ENCODE measurements at places on chromosomes 16 and 17. TPM values are rescaled to one million over a fixed set of nuclear protein-coding genes. Genes with fewer than 3 reads are reported as not detected.

- no peaks in the 10 kb centered on the region for H3K36me3 ChIP-seq
- no peaks in the 10 kb centered on the region for H3K27me3 ChIP-seq
- peaks cover 7% of the 10 kb centered on the region for H3K4me1 ChIP-seq
- H3K4me3 ChIP-seq = no peak overlapping the region
- DNase-seq = peak; percentile 61
These were observed 32.0 kb downstream of the SCPEP1 start for GRCh38 chr17:57009737-57010445.

DNA sequence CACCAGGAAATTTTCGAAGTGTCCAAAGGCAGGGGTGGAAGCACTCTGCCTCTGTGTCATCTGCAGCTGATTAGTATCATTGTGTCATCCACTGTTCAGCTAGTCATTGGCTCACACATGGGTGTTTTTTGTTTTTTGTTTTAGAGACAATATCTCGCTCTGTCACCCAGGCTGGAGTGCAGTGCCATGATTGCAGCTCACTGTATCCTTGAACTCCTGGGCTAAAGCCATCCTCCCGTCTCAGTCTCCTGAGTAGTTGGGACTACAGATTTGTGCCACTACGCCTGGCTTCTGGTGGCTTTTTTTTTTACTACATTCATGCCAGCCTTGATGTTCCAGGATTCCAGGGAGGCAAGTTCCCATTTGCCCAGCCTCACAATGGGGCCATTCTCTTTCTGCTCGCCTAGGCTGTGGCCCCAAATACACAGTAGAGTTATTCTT lies 32.5 kb upstream of the MYO18A start:
- H3K4me1 ChIP-seq = no peaks in the 10 kb centered on the region
- H3K36me3 ChIP-seq = no peaks in the 10 kb centered on the region
- H3K27ac ChIP-seq = no peak overlapping the region
- H3K27me3 ChIP-seq = no peaks in the 10 kb centered on the region
- DNase-seq = no peak

GRCh38 chr16:79320956-79321355 lies 279.6 kb downstream of the MAF start:
- no peak overlapping the region for H3K4me3 ChIP-seq
- no peaks in the 10 kb centered on the region for H3K27me3 ChIP-seq
- H3K4me1 ChIP-seq = no peaks in the 10 kb centered on the region

- no peaks in the 10 kb centered on the region for H3K27me3 ChIP-seq
- DNase-seq = no peak
- H3K36me3 ChIP-seq = no peaks in the 10 kb centered on the region
- no peaks in the 10 kb centered on the region for H3K4me1 ChIP-seq
These were observed 26.3 kb downstream of the MYLK3 start for GRCh38 chr16:46721885-46722284.

DNA sequence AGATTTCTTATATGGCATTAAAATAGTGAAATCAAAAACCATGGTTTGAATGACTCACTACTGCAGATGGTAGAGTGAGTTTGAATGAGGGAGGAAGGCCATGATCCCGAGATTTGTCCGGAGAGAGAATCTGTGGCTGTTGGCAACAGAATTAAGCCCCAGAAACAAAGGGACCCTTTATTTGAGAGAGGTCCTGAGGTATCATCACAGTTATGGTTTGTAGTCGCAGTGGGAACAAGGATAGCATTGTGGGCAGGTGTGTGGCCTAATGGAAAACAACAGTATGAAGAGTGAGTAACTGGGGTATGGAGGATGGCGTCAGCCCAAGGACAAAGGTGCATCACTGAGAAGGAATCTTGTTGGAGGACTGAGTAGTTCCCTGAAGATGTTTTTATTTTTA lies 8.5 kb upstream of the ZFP3 start:
- no peaks in the 10 kb centered on the region for H3K27me3 ChIP-seq
- no peaks in the 10 kb centered on the region for H3K36me3 ChIP-seq
- no peak overlapping the region for H3K4me3 ChIP-seq
- no peaks in the 10 kb centered on the region for H3K4me1 ChIP-seq
- no peak for DNase-seq

GRCh38 chr17:20009302-20010098 lies at the start of gene SPECC1:
Gene SPECC1 (plus strand): TSS chr17:20009359. CDS start chr17:20096652, 87,293 bp downstream.
- H3K27me3 ChIP-seq = no peaks in the 10 kb centered on the region
- H3K36me3 ChIP-seq = no peaks in the 10 kb centered on the region
- peak; percentile 80 for DNase-seq
- H3K4me1 ChIP-seq = peaks cover 20% of the 10 kb centered on the region

- no peaks in the 10 kb centered on the region for H3K36me3 ChIP-seq
- peak; percentile 87 for DNase-seq
- peak overlapping the region; percentile 6 for H3K27ac ChIP-seq
- H3K4me1 ChIP-seq = peaks cover 23% of the 10 kb centered on the region
These were observed 124.5 kb upstream of the ZFHX3 start for GRCh38 chr16:73172241-73172972.

GRCh38 chr16:23987443-23987842 lies 151.7 kb downstream of the PRKCB start:
- no peak overlapping the region for H3K4me3 ChIP-seq
- H3K4me1 ChIP-seq = no peaks in the 10 kb centered on the region
- no peaks in the 10 kb centered on the region for H3K27me3 ChIP-seq
- H3K36me3 ChIP-seq = no peaks in the 10 kb centered on the region
- no peak for DNase-seq

DNA sequence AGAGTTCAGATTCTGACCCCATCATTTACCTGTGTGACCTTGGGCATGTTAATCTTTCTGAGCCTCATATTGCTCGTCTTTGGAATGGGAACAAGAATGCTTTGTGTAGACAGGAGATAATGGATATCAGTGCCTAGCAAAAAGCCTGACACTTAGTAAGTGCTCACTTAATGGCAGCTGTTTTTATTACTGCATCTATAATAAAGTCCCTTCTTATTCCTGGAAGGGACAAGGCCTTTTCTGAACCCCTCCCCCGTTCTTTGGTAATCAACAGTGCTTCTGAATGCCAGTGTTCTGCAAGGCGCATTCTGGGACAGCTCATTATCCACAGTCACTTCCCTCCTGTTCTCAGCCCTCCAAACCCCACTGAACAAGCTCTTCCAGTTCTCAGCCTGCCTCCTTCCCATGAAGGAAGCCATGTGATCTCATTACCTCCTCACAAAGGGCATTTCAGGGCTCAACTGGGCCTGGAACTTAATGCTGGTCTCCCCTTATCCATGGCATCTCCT lies 25.1 kb upstream of the SUPT4H1 start:
- H3K27me3 ChIP-seq = no peaks in the 10 kb centered on the region
- H3K36me3 ChIP-seq = no peaks in the 10 kb centered on the region
- no peak overlapping the region for H3K4me3 ChIP-seq
- H3K27ac ChIP-seq = peak overlapping the region; percentile 30

DNA sequence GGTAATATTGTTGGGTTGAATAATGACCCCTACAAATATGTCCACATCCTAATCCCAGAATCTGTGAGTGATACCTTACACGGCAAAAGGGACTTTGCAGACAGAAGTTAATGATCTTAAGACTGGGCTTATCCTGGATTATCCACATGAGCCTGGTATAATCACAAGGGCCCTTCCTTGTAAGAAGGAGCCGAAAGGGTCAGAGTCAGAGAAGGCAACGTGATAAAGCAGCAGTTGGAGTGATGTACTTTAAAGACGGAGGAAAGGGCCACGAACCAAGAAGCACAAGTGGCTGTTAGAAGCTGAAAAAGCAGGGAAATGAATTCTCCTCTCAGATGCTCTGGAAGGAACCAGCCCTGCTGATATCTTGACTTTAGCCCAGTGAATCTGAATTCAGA lies 137.8 kb downstream of the UTP18 start:
- no peaks in the 10 kb centered on the region for H3K4me1 ChIP-seq
- DNase-seq = no peak
- H3K36me3 ChIP-seq = no peaks in the 10 kb centered on the region
- no peaks in the 10 kb centered on the region for H3K27me3 ChIP-seq
- H3K27ac ChIP-seq = no peak overlapping the region
- H3K4me3 ChIP-seq = no peak overlapping the region

GRCh38 chr16:59259950-59260319 lies 525.8 kb upstream of the GOT2 start:
- H3K4me3 ChIP-seq = no peak overlapping the region
- no peak overlapping the region for H3K27ac ChIP-seq
- no peak for DNase-seq
- H3K36me3 ChIP-seq = no peaks in the 10 kb centered on the region
- no peaks in the 10 kb centered on the region for H3K27me3 ChIP-seq

GRCh38 chr17:62986549-62986948 lies 20.5 kb downstream of the TANC2 start:
- H3K36me3 ChIP-seq = no peaks in the 10 kb centered on the region
- no peaks in the 10 kb centered on the region for H3K27me3 ChIP-seq
- H3K4me3 ChIP-seq = no peak overlapping the region
- H3K27ac ChIP-seq = no peak overlapping the region
- H3K4me1 ChIP-seq = no peaks in the 10 kb centered on the region
- DNase-seq = no peak

DNA sequence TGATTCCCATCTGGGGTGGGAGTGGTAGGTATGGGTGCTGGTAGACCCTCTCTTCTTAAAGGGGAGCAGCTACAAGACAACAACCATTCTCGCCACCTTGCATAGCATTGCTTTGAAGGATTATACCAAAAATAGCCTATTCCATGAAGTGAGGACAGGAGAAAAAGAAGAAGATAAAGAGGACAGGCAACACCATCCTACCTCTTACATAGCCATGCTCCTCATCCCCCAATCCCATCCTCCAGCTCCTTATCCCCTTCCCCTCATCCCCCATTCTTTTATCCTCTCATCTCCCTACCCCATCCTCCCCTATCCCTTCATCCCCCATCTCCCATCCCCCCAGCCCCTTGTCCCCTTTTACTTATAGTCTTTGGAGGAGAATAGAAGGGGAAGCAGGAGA lies 29.1 kb downstream of the CCDC182 start:
- no peaks in the 10 kb centered on the region for H3K4me1 ChIP-seq
- H3K27ac ChIP-seq = no peak overlapping the region
- no peak for DNase-seq

DNA sequence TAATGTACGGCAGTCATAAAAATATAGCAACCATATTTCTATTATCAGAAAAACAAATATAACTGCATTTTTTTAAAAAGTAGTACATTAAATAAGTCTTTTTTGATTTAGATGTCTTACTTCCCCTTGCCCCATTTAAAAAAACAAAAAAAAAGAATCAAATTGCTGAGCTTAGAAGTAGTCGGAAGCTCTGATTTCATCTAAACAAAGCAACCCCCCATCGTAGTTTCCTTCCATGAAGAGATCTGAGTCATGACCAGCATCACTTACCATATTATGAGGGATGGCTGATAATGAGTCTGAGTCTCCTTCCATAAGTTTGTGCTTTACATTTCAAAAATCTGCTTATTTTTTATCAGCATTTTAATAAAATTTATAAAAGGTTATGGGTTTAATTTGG lies 86.2 kb downstream of the ITFG1 start:
- H3K27ac ChIP-seq = no peak overlapping the region
- H3K4me3 ChIP-seq = no peak overlapping the region
- H3K27me3 ChIP-seq = no peaks in the 10 kb centered on the region
- DNase-seq = no peak

DNA sequence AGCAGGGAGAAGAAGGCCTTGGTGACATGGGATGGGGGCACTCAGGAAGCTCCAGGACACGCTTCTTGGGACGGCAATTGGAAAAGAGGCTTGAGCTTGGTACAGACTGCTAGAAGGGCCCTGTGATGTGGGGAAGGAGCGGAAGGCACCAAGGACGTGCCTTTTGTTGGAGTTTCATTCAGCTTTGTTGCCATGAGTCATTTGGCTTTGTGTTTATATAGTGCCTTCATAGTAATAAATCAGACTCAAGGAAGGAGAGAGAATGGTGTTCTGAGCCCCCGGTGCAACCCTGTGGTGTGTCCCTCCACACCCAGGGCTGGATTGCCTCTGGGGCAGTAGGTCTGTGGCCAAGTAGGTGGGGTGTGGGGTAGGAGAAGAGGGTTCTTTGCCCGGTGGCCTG lies 7.4 kb upstream of the TBX4 start:
- H3K27ac ChIP-seq = no peak overlapping the region
- no peak for DNase-seq
- H3K36me3 ChIP-seq = no peaks in the 10 kb centered on the region
- H3K27me3 ChIP-seq = no peaks in the 10 kb centered on the region
- no peak overlapping the region for H3K4me3 ChIP-seq

GRCh38 chr16:55101026-55101425 lies 170.4 kb downstream of the IRX5 start:
- DNase-seq = no peak
- H3K36me3 ChIP-seq = no peaks in the 10 kb centered on the region
- H3K27me3 ChIP-seq = no peaks in the 10 kb centered on the region
- H3K4me3 ChIP-seq = no peak overlapping the region
- H3K4me1 ChIP-seq = no peaks in the 10 kb centered on the region

- DNase-seq = no peak
- no peaks in the 10 kb centered on the region for H3K36me3 ChIP-seq
- H3K27ac ChIP-seq = no peak overlapping the region
- H3K4me3 ChIP-seq = no peak overlapping the region
These were observed 10.6 kb downstream of the CDH11 start for GRCh38 chr16:65111306-65111705.

- no peaks in the 10 kb centered on the region for H3K36me3 ChIP-seq
- no peak overlapping the region for H3K27ac ChIP-seq
- H3K4me3 ChIP-seq = no peak overlapping the region
- DNase-seq = no peak
These were observed 50.8 kb downstream of the MRTFB start for GRCh38 chr16:14121872-14122271.

- H3K27me3 ChIP-seq = no peaks in the 10 kb centered on the region
- no peak overlapping the region for H3K27ac ChIP-seq
- H3K4me3 ChIP-seq = no peak overlapping the region
- H3K36me3 ChIP-seq = no peaks in the 10 kb centered on the region
These were observed 26.0 kb upstream of the ADCY9 start for GRCh38 chr16:4142268-4142667.

GRCh38 chr16:20844588-20844987 lies 38.3 kb downstream of the REXO5 start:
- DNase-seq = no peak
- H3K4me1 ChIP-seq = no peaks in the 10 kb centered on the region
- H3K4me3 ChIP-seq = no peak overlapping the region
- no peaks in the 10 kb centered on the region for H3K36me3 ChIP-seq

DNA sequence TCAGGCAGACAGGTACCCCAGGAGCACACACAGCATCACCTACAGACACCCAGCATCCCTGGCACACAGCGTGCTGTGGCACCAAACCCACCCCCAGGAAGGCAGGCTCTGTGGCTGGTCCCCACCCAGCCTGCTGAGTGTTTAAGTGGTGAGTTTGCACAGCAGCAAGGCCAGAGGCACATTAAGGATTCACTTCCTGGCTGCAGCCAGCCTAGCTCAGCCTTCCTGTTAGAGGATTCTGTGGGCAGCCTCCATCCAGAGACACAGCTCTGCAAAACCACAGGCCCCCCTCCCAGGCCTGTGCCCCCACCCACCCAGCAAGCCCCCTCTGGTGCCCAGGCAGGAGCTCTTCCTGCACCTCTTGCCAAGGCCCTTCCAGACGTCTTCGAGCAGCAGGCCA lies 36.1 kb upstream of the PHB1 start:
- peaks cover 6% of the 10 kb centered on the region for H3K4me1 ChIP-seq
- H3K27me3 ChIP-seq = no peaks in the 10 kb centered on the region
- H3K4me3 ChIP-seq = no peak overlapping the region
- no peak for DNase-seq

Gene ZNF594
- total RNA-seq = 4.4 TPM

Gene EPOP
- total RNA-seq = 11.2 TPM

Gene CA4
- 6.2 TPM for total RNA-seq

Gene SPATA22
- total RNA-seq = not detected

Gene BTBD17
- 1.0 TPM for total RNA-seq

Gene PRRT2
- total RNA-seq = 1.0 TPM

Gene SMIM5
- 5.2 TPM for total RNA-seq

Gene GSG1L
- total RNA-seq = not detected

Gene CCDC200
- not detected for total RNA-seq

Gene TP53TG3B
- total RNA-seq = not detected

Gene ST6GALNAC1
- 13.5 TPM for total RNA-seq
